ENCODE measurements at places on chromosomes 2 and 18. TPM values are rescaled to one million over a fixed set of nuclear protein-coding genes. Genes with fewer than 3 reads are reported as not detected.

Gene MYO3B
- total RNA-seq, result 0.97 TPM

Gene KCNS3
- total RNA-seq, result 0.07 TPM

DNA sequence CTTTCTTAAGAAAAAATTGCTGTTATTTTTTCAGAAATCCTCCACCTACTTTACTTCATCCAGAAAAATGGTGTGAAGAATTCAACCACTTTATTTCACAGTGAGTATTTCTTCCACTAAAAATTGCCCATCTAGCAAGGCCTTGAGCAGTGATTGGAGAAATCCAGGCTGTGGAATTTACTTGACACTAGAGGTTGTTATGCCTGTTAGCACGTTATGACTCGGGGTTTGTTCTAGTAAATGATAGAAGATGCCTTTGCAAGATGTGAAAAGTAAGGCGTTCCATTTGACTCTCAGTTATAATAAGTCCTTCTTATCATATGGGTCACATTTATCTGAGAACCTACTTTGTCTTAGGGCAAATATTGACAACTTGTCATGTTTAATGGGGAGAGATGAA, 157.4 kb downstream of the MYO3B start:
- DNase-seq, result no peak

GRCh38 chr2:164126960-164127660, 391.3 kb upstream of the FIGN start:
- no peak for DNase-seq

GRCh38 chr18:37445368-37445767, 120.2 kb downstream of the CELF4 start:
- DNase-seq, result no peak

GRCh38 chr18:64416990-64417389, 268.1 kb upstream of the LINC00305 start:
- DNase-seq, result no peak

Measured in activated CD4-positive, alpha-beta T cell treated with anti-CD3 and anti-CD28 coated beads for 36 hours (primary cell).